ENCODE measurements at places on chromosomes 2 and 18. TPM values are rescaled to one million over a fixed set of nuclear protein-coding genes. Genes with fewer than 3 reads are reported as not detected.

DNA sequence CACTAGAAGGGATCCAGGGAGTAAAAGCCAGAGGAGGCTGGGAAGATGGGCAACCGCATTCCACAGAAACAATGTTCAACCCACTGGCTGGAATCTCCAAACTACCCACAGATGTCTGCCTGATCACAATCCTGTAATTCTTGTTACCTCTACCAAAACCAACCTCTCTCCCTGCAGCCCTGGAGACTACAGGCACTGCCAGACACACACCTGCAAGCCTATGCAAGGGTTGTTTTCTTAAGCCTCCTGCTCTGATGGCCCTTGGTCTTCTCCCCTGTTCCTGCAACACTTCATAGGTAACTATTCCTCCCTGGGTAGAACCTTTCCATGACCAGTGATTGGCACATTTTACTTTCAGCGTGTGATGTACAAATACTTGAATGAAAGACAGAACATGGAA is 21.9 kb downstream of the ST6GAL2 start:
- H3K4me3 ChIP-seq: no peak overlapping the region
- no peaks in the 10 kb centered on the region for H3K36me3 ChIP-seq
- no peak for DNase-seq
- H3K27me3 ChIP-seq: peaks cover 2% of the 10 kb centered on the region
- no peaks in the 10 kb centered on the region for H3K4me1 ChIP-seq
- no peak overlapping the region for H3K27ac ChIP-seq

DNA sequence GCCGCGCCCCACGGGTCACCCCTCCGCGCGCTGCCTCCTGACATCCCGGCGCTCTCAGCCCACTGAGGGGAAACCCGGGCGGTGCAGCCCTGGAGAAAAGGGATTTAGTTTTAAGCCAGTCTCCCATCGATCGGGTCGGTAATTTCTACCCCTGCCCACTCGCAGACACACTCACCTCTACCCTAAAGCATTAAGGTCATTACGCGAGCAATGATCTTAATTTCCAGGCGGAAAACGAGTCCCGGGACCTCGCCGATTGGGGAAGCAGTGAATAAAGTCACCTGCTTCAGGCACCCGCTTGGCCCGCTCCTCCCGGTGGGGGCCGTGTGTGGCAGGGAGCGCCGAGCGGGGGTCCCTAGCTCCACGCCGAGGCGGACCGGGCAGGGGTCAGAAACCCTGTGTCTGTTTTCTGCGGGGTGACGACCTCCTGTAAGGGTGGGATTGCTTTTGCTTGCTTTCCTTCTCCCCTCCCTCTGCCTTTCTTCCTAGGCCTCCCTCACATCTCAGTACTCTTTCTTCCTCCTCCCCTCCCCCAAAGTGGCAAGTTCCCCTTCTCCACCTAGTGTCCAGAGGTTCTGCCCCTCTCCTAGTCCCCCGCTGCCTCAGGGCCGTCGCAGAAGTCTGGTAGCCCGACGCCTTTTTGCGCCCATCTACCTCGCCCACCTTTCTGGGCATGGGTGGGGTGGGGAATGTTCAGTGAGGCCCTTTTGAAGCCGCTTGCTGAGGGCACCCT is 142.6 kb downstream of the MEIS1 start:
- peak; percentile 52 for DNase-seq
- peak overlapping the region; percentile 66 for H3K4me3 ChIP-seq
- no peaks in the 10 kb centered on the region for H3K27me3 ChIP-seq
- no peak overlapping the region for H3K27ac ChIP-seq
- H3K4me1 ChIP-seq: peaks cover 20% of the 10 kb centered on the region
- no peaks in the 10 kb centered on the region for H3K36me3 ChIP-seq

DNA sequence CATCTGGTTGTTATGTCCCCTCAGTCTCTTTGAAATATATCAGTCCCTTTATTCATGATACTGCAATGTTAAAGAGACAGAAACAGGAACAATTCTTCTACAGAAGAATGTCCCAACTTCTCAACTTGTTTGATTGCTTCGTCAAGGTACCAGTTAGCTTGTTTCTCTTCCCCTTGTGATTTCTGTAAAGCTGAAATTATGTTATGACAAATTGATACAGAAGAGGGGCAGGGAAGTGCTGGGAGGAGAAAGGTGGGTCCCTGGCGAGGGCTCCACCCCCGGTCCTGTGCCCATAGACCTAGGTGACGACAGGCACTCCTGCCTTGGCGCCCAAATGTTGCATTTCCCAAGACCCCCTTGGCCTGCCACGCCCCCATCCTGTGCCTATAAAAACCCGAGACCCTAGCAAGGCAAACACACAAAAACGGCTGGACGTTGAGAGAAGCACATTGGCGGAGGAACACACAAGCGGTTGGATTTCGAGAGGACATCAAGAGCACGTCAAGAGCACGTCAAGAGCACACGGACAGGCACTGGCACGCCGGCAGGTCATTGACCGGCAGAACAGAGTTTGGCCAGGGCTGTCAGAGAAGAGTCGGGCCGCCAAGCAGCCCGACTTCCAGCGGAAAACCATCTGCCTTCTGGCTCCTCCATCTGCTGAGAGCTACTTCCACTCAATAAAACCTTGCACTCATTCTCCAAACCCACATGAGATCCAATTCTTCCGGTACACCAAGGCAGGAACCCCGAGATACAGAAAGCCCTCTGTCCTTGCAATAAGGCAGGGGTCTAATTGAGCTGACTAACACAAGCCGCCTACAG is 11.5 kb upstream of the RTN4 start:
- DNase-seq: no peak
- H3K4me3 ChIP-seq: no peak overlapping the region
- no peak overlapping the region for H3K27ac ChIP-seq
- peaks cover 2% of the 10 kb centered on the region for H3K4me1 ChIP-seq

DNA sequence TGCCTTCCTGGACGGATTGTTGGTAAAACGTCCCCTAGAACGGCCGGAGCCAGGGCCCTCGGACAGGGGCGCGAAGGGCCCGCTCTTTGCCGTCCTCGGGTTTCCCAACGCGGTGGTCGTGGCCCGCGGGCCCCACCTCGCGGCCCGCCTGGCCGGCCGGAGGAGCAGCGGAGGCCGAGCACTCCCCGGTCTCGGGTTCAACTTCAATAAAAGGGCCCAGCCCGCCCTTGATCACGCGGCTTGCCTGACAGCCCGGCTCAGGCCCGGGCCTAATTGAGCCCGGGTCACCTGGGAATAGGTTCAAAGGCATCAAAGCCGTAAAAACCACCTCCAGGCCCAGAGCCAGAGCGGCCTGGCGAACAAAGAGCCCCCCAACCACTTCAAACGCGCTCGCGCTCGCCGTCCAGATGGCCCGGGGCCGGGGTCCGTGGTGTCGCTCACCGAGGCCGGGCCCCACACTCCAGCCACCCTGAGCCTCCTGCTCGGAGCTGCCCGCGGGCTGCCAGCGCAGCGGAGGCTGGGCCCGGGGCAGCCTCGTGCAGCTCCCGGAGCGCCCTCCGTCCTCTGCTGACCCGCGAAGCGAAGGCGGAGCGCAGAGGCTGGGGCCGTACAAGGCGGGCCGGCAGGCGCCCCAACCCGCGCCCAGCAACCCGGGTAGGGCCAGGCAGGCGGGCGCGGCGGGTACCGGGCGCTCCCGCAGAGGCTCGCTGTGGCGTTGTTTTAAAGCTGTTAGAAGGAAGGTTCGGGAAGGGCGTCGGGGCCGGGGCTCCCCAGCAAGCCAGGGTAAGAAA is 1.1 kb upstream of the TWIST2 start:
- peaks cover 90% of the 10 kb centered on the region for H3K27me3 ChIP-seq
- no peak overlapping the region for H3K27ac ChIP-seq
- peak overlapping the region; percentile 61 for H3K4me3 ChIP-seq

DNA sequence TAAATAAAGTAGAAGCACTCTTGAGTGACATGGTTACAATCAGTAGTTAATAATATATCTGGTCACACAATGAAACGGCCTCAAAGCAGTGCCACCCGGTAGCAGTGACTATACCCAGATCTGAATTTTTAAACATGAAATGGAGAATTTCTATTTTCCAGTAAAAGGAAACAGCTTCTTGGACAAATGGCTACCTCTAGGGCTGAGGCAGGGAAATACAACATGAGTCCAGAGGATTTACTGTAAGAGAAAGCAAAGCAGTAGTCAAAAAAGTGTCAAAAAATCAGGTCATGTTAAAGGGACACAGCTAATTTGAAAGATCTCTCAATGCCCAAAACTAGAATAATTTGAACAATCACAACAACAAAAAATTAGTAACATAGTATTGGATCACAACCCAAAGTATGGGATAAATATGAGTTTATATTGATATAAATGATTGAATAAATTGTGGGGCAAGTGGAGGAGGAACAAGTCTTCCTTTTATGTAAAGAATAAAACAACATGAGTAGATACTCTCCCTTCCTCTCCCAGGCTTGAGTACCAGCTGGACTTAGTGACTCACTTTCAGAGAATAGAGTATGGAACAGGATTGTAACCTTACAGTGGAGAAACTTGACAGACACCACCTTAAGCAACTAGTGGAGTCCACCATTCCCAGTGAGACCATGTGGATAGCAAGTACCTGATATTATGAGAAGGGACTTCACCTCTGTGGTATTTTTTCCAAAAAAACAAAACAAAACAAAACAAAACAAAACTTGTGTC is 180.8 kb downstream of the MBD2 start:
- H3K27ac ChIP-seq: no peak overlapping the region
- no peak overlapping the region for H3K4me3 ChIP-seq
- no peaks in the 10 kb centered on the region for H3K4me1 ChIP-seq
- no peaks in the 10 kb centered on the region for H3K36me3 ChIP-seq
- H3K27me3 ChIP-seq: no peaks in the 10 kb centered on the region

- DNase-seq: no peak
- no peak overlapping the region for H3K4me3 ChIP-seq
- no peaks in the 10 kb centered on the region for H3K36me3 ChIP-seq
- no peak overlapping the region for H3K27ac ChIP-seq
- H3K27me3 ChIP-seq: no peaks in the 10 kb centered on the region
These were observed 161.2 kb downstream of the GLI2 start for GRCh38 chr2:120896901-120897300.

DNA sequence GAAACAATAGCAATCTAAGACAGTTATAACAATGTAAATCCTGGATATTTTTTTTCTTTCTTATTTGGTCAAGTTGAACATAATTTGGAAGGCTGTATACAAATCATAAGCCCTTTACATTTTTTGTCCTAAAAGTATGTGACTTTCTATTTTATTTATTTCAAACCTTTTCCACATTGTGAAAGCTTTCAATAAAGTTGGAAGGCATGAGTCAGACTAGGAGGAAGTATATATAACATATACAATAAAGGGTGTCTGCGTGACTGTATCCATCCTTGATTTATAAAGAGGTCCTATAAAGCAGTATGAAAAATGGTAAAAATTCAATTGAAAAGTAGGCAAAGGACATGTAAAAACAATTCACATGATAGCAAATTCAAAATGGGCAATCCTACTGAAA is 44.4 kb downstream of the CRACDL start:
- no peak overlapping the region for H3K4me3 ChIP-seq
- H3K4me1 ChIP-seq: no peaks in the 10 kb centered on the region
- DNase-seq: no peak
- H3K27ac ChIP-seq: no peak overlapping the region
- no peaks in the 10 kb centered on the region for H3K36me3 ChIP-seq
- no peaks in the 10 kb centered on the region for H3K27me3 ChIP-seq

DNA sequence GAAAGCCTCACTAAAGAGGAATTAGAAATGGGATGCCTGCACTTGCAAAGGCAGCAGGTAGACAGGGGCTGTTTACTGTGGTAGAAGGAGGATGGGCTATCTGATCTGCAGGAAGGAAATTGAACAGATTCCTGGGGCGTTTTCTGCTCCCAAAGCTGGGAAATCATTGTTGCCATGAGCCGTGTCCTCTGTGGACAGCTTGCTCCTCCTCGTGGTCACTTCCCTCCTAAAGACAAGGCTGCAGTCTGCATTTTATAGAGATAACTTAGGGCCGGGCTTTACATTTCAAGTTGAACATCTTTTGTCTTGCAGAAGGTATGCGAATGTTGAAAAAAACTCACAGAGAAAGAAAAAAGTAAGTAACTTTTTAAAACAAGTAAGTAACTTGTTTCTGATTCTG is 50.9 kb downstream of the DCDC2C start:
- DNase-seq: no peak
- no peaks in the 10 kb centered on the region for H3K36me3 ChIP-seq
- H3K27ac ChIP-seq: no peak overlapping the region
- H3K27me3 ChIP-seq: no peaks in the 10 kb centered on the region

DNA sequence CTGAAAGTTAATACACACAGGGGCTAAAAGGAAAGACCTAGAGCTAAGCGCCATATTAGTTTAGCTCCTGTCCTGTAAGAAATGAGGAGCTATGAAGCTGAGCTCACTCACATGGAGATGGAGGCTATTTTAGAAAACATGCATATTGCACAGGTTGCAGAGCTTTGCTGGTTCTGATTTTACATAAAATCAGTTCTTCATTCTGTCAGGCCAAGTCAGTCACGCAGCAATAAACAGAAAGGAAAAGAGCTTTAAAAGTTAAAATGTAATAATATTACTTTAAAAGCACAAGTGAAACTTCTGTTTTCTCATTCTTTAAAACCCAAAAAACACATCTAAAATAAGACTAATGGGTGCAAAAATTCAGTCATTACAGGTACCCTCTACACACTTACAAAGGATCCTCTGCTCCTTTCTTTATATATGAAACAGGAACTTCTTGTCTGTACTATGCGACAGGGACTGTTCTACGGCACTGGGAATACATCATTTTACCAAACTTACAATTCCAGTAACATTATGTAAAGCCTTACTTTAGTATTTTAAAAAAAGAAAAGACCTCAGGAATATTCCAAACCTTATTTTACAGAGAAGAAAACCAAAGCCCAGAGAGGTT is 113.8 kb downstream of the THADA start:
- H3K4me1 ChIP-seq: peaks cover 47% of the 10 kb centered on the region
- H3K27ac ChIP-seq: peak overlapping the region; percentile 38
- no peaks in the 10 kb centered on the region for H3K27me3 ChIP-seq

DNA sequence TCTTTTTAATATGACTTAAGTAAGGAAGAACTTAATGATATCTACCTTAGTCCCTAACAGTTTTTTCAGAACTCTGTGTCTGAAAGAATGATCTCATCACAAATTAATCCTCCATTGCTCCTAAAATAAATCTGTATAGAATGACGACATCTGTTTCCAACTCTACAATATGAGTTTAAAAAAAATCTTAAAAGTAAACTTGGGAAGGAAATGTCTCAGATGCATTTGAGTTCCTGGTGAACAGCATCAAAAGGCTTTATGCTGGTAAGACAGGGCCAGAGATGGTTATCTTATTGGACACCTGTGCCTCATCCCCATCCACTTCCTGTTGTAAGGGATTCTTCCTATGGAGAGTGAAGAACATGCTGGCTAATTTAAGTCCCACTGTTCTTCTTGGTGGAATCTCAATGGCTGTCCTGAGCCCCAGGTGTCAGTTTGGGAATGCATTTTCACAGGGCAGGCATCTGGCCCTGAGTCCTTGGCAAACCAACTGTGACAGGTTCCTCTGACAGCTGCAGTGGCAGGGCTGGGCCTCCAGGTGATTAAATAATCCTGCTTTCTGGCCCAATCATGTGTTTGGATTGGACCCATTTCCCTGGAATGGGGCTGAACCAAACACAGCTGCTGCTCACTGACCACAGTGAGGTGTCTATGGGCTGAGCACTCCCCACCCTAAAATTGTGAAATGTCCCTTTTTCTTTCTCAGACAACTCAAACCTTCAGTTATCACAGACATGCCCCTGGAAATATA is 12.9 kb upstream of the NCKAP5 start:
- H3K27me3 ChIP-seq: no peaks in the 10 kb centered on the region
- no peaks in the 10 kb centered on the region for H3K36me3 ChIP-seq
- no peak for DNase-seq
- no peaks in the 10 kb centered on the region for H3K4me1 ChIP-seq
- no peak overlapping the region for H3K4me3 ChIP-seq

ALS2 gene
- 19.6 TPM for total RNA-seq

IL1RL1 gene
- 3.5 TPM for total RNA-seq

GORASP2 gene
- 54.6 TPM for total RNA-seq

ALKAL2 gene
- not detected for total RNA-seq

ACVR1C gene
- 1.3 TPM for total RNA-seq
